ENCODE measurements at places on chromosomes 3 and 15. TPM values are rescaled to one million over a fixed set of nuclear protein-coding genes. Genes with fewer than 3 reads are reported as not detected.

DNA sequence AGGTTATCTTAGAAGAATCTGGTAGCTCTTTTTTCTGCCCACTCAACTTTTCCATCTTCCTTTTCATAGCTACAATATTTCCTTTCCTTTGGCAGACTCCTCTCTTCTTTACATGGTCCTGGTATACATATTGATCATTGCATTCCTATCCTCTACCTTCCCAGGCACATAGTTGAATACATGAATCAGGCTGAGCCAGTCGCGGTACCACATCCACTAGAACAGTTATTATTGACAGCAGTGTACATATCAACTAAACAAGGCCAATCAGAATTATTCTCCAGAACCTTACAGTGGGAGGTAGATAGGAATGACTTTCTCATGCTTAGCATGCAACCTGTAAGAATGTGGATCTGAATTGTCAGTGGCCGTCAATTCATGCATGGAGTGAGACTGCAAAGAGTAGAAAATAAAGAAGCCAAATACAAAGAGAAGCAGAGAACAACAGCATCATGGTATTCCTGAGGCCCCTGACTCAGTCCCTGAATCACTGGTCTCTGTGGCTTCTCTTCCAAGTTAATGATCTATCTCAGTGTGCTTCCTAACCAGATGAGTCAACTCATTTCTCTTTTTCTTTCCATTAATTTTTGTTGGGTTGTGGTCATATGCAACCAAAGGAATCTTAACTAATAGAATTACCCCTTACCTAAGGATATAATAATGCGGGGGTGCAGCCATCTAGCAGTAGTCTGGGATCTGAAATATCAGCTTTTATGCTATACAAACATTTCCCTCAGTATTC lies 60.9 kb upstream of the DCBLD2 start:
- no peak for DNase-seq
- H3K27ac ChIP-seq = no peak overlapping the region
- H3K4me1 ChIP-seq = no peaks in the 10 kb centered on the region
- H3K4me3 ChIP-seq = no peak overlapping the region
- no peaks in the 10 kb centered on the region for H3K36me3 ChIP-seq
- no peaks in the 10 kb centered on the region for H3K27me3 ChIP-seq

- H3K27me3 ChIP-seq = peaks cover 52% of the 10 kb centered on the region
- no peaks in the 10 kb centered on the region for H3K36me3 ChIP-seq
Measured at GRCh38 chr15:100341750-100342560, at the start of gene ADAMTS17. ADAMTS17 (minus strand) TSS chr15:100341975; CDS start chr15:100341899, 76 bp downstream.

GRCh38 chr15:68230157-68231100 lies 901 bp upstream of the CLN6 start:
- H3K27ac ChIP-seq = no peak overlapping the region
- DNase-seq = no peak
- H3K4me1 ChIP-seq = peaks cover 5% of the 10 kb centered on the region

DNA sequence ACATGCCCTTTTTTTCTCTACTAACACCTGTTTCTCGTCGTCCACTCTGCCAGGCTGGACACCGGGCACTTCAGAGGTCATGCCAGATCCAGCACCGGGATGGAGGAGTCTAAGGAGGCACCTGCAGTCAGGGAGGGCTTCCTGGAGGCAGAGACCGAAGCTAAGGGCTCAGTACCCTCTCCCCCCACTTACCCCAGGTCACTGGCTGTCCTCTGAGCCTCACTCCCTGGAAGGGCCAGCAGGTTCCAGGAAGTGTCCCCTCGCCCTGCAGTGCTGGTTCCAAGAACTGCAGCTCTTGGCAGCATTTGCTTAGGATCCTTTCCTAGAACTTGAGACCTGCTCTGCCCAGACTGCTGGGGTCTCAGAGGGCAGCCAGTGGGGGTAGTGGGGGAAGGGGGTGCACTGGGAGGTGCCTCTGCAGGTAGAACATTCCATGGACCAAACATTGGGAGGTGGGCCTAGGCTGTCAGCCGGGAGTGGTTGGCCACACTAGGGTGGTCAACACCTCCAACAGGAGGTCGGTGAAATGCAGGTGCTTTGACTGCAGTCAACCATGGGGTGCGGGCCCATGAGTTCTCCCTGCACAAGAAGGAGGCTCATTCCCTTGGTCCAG lies 11.3 kb downstream of the CISH start:
- peak overlapping the region; percentile 98 for H3K27ac ChIP-seq
- DNase-seq = no peak
- peaks cover 29% of the 10 kb centered on the region for H3K4me1 ChIP-seq

- no peaks in the 10 kb centered on the region for H3K27me3 ChIP-seq
- no peak overlapping the region for H3K4me3 ChIP-seq
- DNase-seq = no peak
- H3K27ac ChIP-seq = no peak overlapping the region
- H3K36me3 ChIP-seq = no peaks in the 10 kb centered on the region
Measured at GRCh38 chr15:63403254-63403945, 21.8 kb upstream of the CA12 start.

DNA sequence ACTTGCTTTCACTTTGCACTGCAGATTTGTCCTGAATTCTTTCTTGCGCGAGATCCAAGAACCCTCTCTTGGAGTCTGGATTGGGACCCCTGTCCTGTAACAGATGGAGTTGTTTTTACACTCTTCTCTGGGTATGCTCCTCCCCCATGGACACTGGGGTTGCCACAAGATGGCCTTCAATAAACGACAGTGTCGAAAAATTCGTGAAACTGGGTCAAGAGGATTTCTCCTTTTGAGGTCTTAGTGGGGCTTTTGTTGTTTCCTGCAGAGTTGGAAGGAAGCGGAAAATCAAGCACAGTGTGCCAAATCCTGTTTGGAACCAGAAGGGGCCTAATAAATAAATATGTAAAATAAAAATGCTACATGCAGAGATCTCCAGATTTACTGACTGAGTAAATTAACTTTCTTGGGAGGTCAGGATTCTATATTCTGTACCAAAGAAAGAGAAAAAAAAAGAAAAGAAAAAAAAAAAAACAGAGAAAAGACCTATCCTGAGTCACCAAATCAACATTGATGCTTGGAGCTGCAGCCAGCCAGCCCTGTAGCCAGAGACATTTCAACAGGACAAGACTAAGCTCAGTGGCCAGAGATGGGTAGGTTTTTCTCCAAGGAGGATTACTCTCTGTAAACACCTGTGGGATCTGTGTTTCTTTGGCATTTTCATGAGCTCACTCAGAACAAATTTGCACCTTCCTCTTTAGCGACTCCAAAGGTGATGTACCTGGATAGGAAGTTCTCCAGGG lies 24.8 kb downstream of the CCDC80 start:
- H3K27ac ChIP-seq = no peak overlapping the region
- no peak overlapping the region for H3K4me3 ChIP-seq
- H3K4me1 ChIP-seq = peaks cover 10% of the 10 kb centered on the region
- no peaks in the 10 kb centered on the region for H3K27me3 ChIP-seq
- DNase-seq = no peak
- no peaks in the 10 kb centered on the region for H3K36me3 ChIP-seq

DNA sequence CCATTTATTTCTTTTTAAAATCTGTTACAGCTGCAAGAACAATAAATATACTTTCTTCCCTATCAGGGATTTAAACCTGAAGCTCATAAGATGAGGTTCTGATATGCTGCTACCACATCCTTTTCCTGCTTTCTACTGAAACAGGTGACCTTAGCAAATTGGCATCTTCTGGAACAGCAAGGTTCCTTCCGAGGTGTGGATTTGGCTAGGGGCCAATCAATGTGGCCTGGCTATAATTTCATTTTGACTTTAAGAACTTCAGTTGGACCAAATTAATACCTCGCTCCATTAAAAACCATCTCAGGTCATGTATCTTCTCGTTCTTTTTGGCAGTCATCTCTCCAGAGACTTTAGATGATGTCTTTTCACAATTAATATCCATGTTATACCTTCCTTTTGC lies 53.4 kb upstream of the C3orf80 start:
- H3K4me1 ChIP-seq = no peaks in the 10 kb centered on the region
- H3K36me3 ChIP-seq = no peaks in the 10 kb centered on the region
- DNase-seq = no peak
- no peak overlapping the region for H3K4me3 ChIP-seq

The VGLL3 gene
- total RNA-seq = 0.04 TPM

The MKRN2OS gene
- not detected for total RNA-seq

The GOLGA8A gene
- total RNA-seq = 135 TPM

The WDR49 gene
- 0.95 TPM for total RNA-seq

The DNAJA4 gene
- total RNA-seq = 3.2 TPM

The GP9 gene
- total RNA-seq = not detected

The CP gene
- total RNA-seq = not detected
